ENCODE measurements at places on chromosomes 2 and 18.

DNA sequence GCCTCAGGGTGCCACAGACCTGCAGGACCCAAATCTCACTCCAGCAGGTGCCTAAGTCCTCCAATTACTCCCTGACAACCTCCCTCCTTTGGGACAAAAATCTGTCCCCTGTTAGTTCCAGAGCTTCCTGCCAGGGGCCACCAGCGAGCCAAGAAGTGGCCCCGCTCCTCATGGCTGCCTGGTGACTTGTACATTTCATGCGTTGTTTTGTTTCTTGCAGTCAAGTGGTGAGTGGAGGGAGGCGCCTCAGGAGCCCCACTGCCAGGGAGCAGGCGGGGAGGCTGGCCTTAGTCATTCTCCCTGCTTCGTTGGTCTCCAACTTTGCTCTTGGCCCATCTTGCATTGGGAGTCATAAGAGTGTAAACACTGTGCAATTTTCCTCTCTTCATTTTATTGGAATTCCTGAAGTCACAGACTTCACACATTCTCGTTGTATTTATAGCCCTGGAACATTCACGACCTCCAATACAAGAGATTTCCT is 81.3 kb downstream of the KCNF1 start:
- no peak for DNase-seq

- peak; percentile 43 for DNase-seq
Observed at GRCh38 chr2:206981739-206982340, 42.5 kb downstream of the CPO start.

- peak; percentile 82 for DNase-seq
Observed at GRCh38 chr2:201158111-201158929, 24.6 kb upstream of the CASP10 start.

- no peak for DNase-seq
Observed at GRCh38 chr18:3279201-3280185, 17.6 kb downstream of the MYL12B start.

- DNase-seq, result no peak
Observed at GRCh38 chr2:166651080-166651675, 157.1 kb upstream of the SCN7A start.

- no peak for DNase-seq
Observed at GRCh38 chr2:209505410-209505809, 81.6 kb downstream of the MAP2 start.

DNA sequence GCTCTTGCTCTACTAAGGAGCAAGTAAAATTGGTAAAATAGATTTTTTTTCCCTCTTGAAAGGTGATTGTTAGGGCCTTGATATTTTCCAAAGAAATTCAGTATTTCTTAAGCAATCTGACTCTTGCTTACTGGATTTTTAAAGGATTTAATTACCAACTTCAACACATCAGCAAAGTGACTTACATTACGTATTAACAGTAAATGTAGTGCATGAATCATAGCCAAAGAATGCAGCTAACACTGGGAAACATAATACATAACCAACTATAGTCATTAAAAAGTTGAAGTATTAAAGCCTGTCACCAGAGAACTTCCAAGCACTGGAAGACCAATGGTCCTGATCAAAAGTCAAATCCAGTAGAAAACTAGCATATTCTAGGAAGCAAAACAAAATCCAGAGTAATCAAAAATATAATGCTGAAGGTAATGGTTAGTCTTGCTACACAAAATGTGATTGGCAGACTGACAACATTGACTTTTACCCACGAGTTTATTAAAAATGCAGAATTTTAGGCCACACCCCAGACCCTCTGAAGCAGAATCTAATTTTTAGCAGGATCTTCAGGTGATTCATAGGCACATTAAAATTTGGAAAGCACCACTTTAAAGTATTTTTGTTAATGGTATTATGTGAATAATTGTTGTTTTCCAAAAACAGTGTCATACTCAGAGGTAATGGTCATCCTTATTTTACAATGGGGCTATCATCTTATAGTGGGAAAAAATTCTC is 31.8 kb upstream of the CAVIN2 start:
- no peak for DNase-seq

DNA sequence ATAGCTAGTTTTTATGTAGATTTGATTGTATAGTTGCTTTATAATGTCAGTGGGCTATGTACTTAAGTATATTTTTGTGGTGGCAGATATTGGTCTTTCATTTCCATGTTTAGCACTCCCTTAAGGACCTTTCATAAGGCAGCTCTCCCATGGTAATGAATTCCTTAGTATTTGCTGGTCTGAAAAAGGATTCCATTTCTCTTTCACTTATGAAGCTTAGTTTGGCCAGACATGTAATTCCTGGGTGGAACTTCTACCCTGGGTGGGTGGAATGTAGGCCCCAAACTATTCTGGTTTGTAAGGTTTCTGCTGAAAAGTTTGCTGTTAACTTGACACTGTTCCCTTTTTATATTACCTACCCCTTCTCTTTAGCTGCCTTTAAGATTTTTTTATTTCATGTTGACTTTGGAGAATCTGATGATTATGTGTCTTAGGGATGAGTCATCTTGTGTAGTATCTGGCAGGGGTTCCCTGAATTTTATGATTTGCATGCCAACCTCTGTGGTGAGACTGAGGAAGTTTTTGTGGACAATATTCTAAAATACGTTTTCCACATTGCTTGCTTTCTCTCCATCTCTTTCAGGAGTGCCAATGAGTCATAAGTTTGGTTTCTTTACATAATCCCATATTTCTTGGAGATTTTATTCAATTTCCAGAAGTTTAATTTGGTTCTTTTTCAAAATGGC is 65.4 kb upstream of the VRK2 start:
- DNase-seq, result no peak

DNA sequence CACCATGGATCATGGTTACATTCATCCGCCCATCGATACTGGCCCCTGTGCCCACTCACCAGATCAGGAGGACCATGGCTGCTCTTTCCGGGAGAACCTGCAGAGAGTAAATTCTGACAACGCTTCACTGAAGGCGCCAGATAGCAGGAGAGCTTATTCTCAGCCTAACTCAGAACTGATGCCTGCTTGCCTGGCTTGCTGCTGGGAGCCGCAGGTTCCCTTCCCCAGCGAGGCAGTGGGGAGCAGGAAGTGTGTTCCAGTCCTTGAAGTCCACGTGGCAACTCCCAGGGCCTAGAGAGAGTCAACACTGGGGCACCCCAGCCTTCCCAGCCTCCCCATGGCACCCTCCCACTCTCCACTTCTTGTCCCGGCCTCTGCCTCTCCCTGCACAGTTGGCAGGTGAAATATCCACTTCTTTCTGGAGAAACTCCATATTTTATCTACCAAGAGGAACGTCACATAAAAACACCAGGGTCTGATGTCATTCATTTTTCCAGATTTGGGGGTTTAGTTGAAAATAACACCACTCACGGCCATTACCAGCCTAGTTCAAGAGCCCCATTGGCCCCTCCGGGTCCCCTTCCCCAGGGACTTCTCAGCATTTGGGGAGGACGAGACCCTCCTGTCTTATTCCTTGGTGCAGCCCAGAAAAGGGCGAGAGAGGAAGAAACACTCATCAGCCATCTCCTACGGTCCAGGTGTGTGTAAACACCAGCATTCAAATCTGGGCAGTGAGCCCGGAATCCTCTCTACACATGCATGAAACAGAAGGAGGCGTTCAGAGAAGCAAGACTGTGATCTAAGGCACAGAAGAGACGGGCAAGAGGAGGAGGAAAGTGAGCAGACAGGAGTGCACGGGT is 3.5 kb upstream of the TUBB6 start:
- DNase-seq, result no peak

GRCh38 chr2:80621656-80622055 is 317.1 kb upstream of the LRRTM1 start:
- no peak for DNase-seq

DNA sequence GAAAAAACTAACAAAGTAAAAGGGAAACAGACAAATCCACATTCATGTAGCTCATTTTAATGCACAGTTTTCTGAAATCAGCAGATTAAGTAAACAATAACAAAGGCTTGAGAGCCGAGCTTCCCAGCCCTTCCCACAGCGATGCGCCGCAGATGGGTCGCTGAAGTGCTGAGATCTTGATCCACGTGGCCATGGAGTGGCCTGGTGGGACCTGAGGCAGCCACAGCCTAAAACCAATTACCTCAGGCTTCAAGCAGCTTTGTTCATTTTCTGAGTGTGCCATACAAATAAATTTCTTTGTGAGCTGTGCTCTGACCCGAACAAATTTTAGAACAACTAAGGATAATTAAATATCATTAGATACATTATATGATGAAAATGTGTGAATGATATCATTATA is 25.6 kb upstream of the CYRIA start:
- no peak for DNase-seq

- DNase-seq, result peak; percentile 21
Observed at GRCh38 chr2:54048117-54048785, 67.2 kb upstream of the ACYP2 start.

DNA sequence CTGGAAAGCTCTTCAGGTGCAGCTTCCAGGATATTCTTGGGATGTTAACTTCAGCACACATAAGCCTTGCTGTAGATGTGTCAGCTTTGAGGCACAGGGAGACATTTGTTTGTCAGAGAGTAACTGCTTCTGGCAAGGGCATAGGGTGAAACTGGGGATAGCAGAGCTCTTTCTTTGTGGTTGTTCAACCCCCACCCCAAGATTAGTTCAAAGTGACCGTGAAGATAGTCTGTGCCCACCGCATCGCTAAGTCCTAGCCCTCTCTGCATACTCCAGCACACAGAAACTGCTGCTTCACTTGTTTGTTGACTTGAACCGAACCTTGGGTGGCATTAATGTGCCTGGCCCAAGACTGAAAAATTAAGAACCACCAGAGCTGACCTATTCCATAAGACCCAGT is 1.4 kb downstream of the SLC14A1 start:
- no peak for DNase-seq

DNA sequence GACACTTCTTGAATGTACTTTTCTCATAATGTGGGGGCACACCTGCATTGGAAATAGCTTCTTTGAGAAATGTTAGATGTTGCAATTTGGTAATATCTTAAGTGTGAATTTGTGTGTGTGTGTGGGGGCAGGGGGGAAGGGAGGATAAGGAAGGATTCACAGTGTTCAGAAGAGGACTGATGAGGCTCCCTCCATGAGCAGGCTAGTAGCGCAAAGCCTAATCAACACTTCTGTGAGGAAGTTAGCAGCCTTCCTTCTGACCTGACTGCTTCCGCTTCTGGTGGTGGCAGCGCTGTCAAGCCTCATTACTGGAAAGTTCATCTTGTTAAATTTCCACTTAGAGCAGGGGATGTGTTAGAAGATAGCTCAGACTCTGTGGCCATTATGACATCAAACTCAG is 295.4 kb upstream of the SPRED2 start:
- no peak for DNase-seq

- DNase-seq, result no peak
Observed at GRCh38 chr2:222052934-222053367, 245.8 kb downstream of the PAX3 start.

- no peak for DNase-seq
Observed at GRCh38 chr18:37946324-37946723, 380.7 kb upstream of the CELF4 start.

DNA sequence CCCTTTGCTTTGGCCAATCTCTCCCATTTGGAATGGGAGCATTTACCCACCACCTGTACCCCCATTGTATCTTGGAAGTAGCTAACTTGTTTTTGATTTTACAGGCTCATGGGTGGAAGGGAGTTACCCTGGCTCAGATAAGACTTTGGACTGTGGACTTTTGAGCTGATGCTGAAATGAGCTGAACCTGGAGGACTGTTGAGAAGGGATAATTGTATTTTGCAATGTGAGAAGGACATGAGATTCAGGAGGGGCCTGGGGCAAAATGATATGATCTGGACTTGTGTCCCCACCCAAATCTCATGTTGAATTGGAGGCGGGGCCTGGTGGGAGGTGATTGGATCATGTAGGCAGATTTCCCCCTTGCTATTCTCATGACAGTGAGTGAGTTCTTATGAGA is 58.6 kb upstream of the ZFP36L2 start:
- DNase-seq, result no peak

GRCh38 chr2:58065248-58065647 is 18.6 kb downstream of the VRK2 start:
- no peak for DNase-seq

- no peak for DNase-seq
Observed at GRCh38 chr18:3713166-3713565, 263.2 kb downstream of the TGIF1 start.

DNA sequence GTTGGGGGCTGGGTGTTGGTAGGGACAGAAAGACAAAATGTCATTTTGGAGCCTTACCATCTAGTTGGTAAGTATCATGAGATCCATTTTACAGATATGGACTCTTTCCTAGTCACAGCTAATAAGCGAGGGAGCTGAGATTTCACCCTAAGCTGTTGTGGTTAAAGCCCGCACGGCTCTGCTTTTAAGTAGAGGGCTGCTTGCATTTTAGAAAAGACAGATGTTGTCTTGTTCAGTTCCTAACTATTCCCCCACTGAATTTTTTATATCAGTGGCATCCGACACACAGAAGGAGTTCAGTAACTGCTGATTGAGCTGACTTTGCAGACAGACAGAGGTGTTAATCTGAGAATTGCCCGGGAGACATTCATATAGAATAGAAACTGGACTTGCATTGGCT is 3.7 kb downstream of the QPCT start:
- no peak for DNase-seq

Data from CD4-positive, alpha-beta T cell treated with Interleukin-15 for 1 hour (primary cell).